ENCODE measurements at places on chromosomes 5 and 9.
A peak's percentile ranks its signal among the peaks of the same experiment; 100 is the strongest.

DNA sequence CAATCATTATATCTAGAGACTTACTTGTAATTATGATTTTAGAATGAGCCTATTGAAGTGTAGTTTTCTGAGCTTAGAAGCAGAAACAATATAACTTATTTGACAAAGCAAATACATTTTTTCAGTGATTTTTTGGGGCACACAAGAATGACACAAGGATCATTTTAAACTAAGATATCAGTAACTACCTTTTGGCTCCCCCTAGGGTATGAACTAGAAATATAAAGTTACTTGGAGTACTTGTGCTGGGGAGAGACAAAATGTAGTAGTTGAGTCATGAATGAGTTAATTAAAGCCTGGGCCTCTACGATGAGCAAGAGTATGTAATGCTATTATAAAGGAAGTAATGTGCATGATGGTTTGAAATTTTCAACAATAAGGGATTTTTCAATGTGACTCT lies 1244.1 kb upstream of the ACO1 start:
- DNase-seq, result peak; percentile 55

DNA sequence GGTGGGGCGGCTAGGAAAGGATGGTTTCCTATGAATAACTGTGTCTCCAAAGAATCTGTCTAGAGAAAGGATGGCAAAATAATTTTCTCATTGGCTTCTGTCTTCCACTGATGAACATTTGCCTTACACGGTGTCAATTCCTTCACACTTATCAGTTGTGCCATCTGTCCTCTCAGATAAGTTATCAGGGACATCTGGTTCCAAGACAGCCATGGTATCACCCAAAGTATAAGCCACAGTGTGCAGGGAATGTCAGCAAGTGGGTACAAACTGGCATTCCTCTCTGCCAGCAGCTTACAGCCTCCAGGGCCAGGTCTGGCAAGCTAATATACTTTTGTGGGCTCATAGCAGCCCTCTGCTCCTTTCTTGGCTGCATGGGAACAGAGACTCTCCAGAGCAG lies 1092.0 kb downstream of the EFNA5 start:
- no peak for DNase-seq

- DNase-seq, result peak; percentile 82
Measured at GRCh38 chr9:34985311-34985899, 4.1 kb upstream of the DNAJB5 start.

- no peak for DNase-seq
Measured at GRCh38 chr5:73322437-73323076, 126.0 kb downstream of the FOXD1 start.
